ENCODE measurements at places on chromosomes 6 and 20.

DNA sequence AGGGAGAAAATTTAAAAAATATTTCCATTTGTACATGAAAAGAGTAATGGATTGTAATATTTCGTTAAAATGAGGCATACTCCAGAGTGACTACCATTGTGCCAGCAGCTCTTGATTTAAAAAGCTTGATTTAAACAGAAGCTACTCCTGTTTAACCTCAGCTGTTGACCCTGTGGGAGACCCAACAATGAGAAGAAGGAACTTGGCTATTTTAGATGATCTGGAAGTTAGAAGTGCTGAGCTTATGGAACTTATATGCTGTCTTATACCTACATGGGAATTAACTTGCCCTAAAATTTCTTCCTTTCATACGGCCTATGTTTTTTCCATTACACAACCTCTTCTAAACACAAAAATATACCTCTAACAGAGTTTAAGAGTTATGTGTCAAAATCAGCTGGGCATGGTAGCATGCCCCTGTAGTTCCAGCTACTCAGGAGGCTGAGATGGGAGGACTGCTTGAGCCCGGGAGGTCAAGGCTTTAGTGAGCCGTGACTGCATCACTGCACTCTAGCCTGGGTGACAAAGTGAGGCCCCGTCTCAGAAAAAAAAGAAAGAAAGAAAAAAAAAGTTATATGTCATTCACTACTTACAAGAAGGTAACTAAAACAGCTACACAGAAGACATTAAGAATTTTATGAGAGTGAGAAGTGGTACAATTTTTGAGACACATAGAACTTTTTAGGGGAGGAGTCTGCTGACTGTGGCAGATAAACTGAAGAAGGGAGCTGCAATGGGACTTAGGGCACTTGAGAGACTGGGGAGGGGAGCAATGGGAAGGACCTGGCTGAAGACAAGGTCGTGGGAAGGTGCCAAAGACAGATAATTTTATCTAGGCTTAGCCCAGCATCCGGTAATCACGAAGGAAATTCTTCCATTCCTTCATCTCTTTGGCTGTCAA is 139.9 kb downstream of the MYB start:
- DNase-seq, result no peak

DNA sequence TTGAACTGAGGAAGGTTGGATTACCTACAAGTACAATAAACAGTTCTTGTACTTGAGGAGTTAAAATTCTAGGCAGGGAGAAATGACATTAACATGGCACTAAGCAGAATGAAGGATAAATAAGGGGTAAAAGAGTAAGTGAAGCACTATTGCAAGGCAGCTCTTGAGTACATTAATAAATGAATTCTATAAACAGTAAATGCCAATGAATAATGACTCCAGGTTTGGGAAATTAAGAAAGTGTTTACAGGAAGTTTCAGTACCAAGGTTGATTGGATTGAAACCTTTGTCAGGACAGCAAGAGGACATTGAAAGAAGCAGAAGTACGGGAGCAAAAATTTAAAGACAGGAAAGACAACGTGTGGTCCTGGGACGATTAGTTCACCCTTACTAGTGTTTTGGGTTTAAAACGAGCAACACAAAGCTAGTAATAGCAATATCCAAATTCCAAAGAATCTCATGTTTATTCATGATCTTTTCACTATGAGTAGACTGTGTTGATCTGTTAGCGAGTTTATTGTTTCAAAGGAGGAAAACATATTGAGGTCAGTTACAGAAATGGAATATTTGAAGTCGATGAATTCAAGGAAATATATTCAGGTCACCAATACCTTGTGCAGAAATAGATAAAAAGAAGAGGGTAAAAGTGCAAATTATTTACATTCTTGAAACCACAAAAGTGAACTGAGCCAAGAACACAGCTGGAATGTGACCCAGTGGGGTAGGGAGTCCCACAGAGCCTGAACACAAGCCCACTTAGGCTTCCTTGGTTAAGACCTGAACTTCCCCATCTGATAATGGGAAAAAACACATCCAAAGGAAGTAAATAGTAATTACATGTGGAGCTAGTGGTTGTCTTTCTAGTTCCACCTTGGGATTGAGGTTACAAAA is 80.8 kb downstream of the MKKS start:
- no peak for DNase-seq

DNA sequence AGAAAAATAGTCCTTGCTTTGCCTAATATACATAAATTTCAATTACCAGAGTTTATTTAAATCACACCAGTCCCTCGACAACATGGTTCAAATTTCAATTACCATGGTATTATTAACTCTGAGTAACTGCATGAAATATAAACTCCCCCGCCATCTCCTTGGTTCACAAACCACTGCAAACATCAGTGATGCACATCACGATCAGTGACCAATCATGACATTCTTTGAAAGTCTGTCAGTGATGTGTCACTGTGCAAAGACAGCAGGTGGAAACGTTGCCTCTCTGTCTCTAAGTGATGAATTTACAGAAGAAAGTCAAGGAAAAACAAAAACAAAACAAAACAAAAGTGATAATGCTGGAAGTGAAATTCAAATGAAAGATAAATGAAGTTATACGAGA is 86.7 kb downstream of the TASP1 start:
- DNase-seq, result no peak

GRCh38 chr6:87879132-87879861 is 168.3 kb upstream of the SPACA1 start:
- DNase-seq, result no peak

DNA sequence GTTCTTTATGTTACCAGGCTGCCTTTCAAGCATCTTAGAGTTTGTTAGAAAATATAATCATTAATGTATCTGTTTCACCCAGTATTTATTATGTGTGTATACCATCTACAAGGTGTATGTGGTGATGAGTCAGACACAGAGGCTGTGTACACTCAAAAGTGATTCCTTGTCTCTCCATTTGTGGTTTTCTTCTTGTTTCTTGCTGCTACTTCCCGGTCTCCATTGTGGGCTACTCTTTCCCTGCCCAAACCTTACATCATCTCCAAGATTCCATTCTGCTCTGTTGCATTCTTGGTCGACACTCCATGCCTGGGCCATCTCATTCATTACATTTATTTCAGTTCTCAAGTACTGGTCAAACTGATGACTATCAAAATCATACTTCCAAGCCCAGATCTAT is 182.2 kb upstream of the STXBP5 start:
- DNase-seq, result no peak

DNA sequence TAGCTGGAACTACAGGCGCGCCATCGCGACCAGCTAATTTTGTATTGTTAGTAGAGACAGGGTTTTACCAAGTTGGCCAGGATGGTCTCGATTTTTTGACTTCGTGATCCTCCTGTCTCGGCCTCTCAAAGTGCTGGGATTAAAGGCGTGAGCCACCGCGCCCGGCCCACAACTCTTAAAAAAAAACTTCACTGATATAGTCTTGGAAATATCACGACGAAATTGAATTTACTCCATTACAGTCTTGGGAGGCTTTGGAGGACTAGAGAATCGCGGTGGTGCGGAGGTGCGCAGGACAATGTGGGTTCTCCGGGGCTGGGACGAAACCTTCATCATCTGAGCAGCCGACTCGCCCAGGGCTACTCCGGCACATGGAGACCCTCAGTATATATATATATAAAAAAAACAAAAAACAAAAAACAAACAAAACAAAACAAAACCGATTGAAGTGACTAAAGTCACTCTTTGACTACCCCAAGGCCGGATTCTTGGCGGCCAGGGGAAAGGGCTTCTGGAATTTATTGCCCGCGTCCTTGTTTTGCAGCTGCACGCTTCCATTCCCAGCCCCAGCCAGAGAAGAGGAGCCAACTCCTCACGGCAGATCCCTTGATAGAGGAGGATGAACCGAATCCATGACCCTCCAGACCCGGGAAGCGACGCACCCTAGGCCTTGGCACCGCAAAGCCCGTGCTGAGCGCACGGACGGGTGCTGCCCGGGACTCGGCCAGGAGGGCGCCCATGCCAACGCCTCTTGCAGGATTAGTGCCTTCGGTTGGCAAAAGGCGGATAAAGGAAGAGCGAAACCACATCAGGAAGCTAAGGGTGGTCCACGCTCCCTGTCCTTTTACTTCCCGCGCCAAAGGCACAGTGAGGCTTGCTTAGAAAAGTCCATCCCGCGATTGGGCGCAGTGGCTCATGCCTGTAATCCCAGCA is 1.7 kb upstream of the GCM2 start:
- DNase-seq, result no peak

GRCh38 chr6:20230401-20231119 is 18.3 kb upstream of the MBOAT1 start:
- no peak for DNase-seq

- no peak for DNase-seq
Observed at GRCh38 chr6:132830334-132830751, 16.0 kb downstream of the RPS12 start.

DNA sequence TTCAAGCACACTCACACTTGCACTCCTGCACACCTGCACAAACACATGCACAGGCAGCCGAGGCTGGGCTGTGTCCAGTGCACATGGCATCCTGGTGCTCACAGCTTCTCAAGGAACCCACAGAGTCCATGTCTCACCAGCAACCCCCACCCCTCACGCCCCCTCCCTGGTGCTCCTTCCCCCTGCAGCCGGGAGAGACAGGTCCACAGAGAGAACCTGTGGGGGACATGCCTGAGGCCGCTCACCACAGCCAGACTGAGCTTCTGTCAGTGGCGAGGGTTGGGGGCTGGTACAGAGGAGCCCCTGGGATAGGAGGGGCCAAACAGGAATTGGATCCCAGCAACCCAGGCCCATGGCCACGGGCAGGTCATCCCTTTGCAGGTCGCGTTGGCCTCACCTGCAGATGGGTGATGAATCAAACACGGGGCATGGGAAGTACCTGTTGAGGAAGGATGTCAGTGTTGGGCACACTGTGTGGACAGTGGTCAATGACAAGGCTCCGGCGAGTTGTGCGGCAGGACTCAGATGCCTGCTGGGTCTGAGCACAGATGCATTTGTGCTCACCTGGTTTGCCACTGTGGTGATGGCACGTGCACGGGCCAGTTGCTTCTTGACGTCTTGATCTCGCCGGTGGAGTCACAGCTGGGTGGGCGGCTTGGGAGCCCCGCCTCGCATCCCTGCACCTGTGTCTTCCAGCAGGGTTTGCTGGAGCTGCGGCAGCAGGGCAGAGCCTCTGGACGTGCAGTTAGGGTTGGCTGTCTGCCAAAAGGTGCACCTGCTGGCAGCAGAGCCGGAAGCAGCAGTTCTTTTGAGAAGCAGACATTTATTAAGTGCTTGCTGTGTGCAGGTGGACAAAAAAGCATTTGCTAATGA is 113.0 kb downstream of the ERMARD start:
- no peak for DNase-seq

DNA sequence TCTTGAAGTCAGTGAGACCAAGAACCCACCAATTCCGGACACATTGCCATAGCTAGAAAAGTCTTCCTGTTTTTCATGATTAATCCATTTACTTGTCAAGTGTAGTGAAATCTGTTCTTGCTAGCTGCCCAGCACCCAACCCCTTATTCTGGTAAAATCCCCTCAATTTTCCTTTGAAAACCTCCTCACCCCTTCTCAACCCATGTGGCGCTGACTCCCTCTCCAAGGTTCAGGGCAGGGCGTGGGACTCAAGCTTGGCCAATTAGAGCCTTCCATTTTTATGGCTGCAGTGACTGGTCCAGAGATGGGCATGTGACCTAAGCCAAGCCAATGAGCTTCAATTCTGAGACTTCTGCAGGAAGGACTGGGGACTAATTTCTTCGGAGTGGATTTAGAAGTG is 9.8 kb upstream of the ZBP1 start:
- no peak for DNase-seq

DNA sequence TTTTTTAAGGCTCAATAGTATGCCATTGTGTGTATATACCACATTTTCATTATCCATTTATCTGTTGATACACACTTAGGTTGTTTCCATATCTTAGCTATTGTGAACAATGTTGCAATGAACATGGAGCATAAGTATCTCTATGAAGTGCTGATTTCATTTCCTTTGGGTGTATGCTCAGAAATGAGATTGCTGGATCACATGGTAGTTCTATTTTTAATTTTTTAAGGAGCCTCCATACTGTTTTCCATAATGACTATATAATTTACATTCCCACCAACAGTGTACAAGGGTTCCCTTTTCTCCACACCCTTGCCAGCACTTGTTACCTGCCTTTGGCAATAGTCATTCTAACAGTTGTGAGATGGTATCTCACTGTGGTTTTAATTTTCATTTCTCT is 15.1 kb upstream of the HLA-DOA start:
- DNase-seq, result no peak

Data from HTR-8/SVneo (cell line).